ENCODE measurements at places on chromosomes 16 and 17. TPM values are rescaled to one million over a fixed set of nuclear protein-coding genes. Genes with fewer than 3 reads are reported as not detected.

The DPEP3 gene
- total RNA-seq, result not detected

The CDT1 gene
- 17.0 TPM for total RNA-seq

The KLHL10 gene
- not detected for total RNA-seq

The ITGAL gene
- not detected for total RNA-seq

The UBTF gene
- 45.3 TPM for total RNA-seq

The HOXB9 gene
- total RNA-seq, result 0.76 TPM

The SLC13A2 gene
- not detected for total RNA-seq

The CD300H gene
- not detected for total RNA-seq

The STH gene
- not detected for total RNA-seq

The SDR42E2 gene
- not detected for total RNA-seq

The UMOD gene
- total RNA-seq, result not detected

The CCR7 gene
- not detected for total RNA-seq

The KRT40 gene
- total RNA-seq, result not detected

The SLC52A1 gene
- total RNA-seq, result under 0.01 TPM

The HSPB9 gene
- total RNA-seq, result not detected

The MCRIP1 gene
- 148 TPM for total RNA-seq

The ALOX15B gene
- not detected for total RNA-seq

The DNAH3 gene
- under 0.01 TPM for total RNA-seq

The MIEN1 gene
- 25.4 TPM for total RNA-seq

The DPEP2 gene
- total RNA-seq, result not detected

The KREMEN2 gene
- not detected for total RNA-seq

The CLDN6 gene
- not detected for total RNA-seq

The C16orf96 gene
- total RNA-seq, result not detected

The AGRP gene
- total RNA-seq, result not detected

The C1QTNF8 gene
- not detected for total RNA-seq

The CNTNAP1 gene
- 2.6 TPM for total RNA-seq

The HS3ST6 gene
- total RNA-seq, result not detected

The CSH1 gene
- not detected for total RNA-seq

Measured in epithelial cell of umbilical artery (primary cell).